Suprapubic skin (tissue), 4 donors: ENCODE measurements at places on chromosomes 7 and 10. TPM values are rescaled to one million over a fixed set of nuclear protein-coding genes. Genes with fewer than 3 reads are reported as not detected.

FERD3L gene
- total RNA-seq = not detected

LBX1 gene
- not detected for total RNA-seq

HHEX gene
- total RNA-seq = 5.0 TPM

PLXNA4 gene
- 5.4 TPM for total RNA-seq

PNLIPRP1 gene
- total RNA-seq = not detected

TMEM213 gene
- total RNA-seq = 20.8 TPM

DNA sequence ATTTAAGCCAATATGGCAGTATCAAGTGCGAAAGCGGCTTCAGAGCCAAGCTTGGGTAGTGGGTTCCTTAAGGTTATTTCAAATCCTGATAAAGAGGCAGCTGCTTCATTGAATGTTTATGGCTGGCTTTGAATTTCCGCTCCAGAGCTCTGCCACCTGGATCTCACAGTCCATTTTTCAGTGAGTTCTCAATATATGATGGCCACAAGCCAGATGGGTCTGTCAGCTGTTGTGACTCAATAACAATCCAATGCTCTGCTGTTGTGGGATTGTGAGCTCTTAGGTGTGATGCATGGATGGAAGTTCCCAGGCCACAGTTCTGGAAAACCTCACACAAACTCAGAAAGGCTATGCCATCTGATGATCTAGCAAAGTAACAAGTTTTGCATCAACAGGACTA, 743.8 kb upstream of the LRRN3 start:
- no peak for DNase-seq

DNA sequence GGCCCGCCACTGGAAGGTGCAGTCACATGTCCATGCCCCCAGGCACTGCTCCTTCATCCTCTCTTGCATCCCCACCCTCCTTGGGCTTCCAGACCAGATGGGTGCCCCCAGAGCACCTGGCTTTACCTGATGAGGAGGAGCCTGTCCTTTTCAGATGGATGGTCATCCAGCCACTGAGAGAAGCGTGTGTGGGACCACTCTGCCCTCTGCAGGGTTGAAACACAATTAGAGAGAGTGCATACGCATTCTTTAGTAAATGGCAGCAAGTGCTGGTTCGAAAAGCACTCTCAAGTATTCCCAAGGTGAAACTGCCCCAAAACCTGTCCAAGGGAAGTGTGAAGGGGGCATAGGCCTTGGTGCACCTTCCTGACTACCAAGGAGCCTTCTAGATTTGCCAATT, 41.6 kb downstream of the HBP1 start:
- DNase-seq = no peak

GRCh38 chr10:32890444-32890843, 67.6 kb downstream of the ITGB1 start:
- DNase-seq = no peak

DNA sequence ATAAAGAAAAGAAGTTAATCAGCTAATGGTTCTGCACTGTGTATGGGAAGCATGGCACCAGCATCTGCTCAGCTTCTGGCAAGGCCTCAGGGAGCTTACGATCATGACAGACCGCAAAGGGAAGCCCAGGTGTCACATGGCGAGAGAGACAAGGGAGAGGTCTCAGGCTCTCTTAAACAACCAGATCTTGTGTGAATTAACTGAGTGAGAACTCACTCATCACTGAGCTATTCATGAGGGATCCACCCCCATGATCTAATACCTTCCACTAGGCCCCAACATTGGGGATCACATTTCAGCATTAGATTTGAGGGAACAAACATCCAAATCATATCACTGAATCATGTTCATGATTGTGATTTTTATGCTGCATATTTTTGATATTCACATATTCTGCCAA, 5.8 kb downstream of the USP54 start:
- no peak for DNase-seq

DNA sequence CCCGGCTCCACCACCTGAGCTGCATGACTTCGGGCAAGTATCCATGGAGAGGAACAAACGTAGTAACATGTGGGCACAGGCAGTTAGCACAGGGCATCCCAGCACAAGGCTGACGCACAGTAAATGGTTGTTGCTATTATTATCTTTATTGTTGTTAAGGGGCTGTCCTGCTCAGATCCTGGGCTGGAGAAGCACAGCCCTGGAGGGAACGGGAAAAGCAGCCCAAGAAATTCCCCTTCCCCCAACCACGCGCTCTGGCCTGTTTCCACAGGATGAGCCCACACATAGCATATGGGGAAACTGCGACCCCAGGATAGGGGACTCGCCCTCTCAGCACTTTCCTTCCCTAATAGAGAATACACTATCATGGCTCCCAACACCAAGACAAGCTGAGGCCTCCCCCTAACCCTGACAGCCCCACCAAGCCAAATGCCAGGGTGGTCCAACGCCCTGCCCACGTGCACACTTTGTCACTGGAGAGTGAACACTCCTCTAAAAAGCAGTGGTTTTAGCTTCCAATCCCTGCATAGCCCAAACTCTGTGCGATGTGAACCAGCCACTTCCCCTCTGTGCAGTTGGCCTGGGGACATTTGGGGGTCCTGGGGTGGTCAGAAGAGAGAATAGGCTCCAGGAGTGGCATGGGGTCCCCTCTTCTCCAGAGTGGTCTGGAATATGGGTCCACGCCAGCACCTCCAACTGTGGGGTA, 11.0 kb downstream of the PSD start:
- DNase-seq = no peak

DNA sequence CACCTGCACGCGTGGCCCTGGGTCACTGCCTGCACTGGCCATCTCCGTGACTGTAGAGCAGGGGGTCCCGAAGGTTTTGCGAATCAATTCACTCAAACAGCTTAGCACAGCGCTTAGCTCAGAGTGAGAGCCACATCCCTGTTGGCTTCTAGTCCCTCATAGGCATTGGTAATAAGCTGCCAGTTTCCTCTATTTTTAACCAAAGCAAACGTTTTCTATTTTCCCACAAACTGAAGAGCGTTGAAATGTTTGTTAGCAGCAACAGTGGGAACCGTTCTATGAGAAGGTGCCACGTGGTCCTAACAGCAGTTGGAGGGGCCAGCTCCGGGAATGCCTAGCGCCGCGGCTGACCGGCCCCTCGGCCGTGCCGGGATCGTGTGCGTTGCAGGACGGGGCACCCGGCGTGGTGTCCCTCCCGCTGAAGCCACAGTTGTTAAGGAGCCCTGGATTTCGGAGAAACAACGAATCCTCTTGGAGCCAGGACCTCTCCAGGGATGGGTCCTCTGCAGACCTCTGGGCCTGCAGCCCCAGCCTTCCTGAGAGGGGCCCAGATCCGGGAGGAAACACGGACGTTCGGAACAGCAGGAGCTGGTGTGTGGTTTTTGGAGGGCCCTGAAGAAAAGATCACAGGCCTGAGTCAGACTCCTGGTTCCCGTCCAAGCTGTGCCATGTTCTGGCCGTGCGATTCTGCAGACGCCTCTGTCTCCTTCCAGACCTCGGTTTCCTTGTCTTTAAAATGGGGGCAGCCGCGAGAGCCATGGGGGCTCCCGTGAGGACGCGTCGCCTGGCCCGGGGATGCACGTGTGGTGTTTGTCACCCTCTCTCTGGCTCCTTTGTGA, 40.3 kb downstream of the FAM20C start:
- DNase-seq = no peak

GRCh38 chr10:33122014-33122809, 164.2 kb upstream of the ITGB1 start:
- DNase-seq = no peak

- no peak for DNase-seq
Observed at GRCh38 chr7:120550494-120551048, 277.6 kb downstream of the KCND2 start.

- no peak for DNase-seq
Observed at GRCh38 chr10:4057021-4057420, 272.0 kb upstream of the KLF6 start.

DNA sequence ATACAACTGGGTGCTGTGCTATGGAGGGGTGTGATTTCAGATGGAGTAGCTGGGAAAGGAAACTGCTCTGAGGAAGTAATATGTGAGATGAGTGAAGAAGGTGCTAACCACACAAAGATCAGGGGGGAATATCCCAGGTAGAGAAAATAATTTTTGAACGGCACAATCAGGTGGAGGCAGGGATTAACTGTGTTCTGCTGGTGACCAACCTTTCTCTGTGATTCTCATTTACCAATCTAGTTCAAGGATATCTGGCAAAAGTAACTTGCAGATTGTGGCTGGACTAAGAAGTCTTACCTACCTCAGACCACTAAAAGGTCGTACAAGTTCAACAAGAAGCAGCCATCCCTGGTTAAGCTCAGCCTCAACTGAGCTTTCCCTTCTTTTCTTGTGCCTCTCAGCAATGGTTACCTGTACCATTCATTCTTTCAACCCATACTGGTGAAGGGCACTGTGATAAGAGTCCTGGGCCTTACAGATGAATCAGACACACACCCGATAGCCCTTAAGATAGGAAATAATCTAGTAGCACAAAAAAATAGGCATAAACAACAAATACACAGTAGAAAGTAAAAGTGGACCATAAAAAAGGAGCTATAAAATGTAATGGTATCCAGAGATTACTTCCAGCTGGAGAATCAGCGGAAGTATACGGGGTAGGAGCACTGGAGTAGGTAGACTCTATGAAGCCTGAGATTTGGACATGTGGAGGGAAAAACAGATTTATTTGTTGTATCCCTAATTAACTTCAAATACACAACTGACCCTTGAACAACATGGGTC, 96.6 kb downstream of the UBE2H start:
- no peak for DNase-seq

GRCh38 chr10:47322300-47323061, at the start of gene GDF2:
GDF2 (plus strand) TSS chr10:47322454; CDS start chr10:47322669, 215 bp downstream.
- peak; percentile 78 for DNase-seq

DNA sequence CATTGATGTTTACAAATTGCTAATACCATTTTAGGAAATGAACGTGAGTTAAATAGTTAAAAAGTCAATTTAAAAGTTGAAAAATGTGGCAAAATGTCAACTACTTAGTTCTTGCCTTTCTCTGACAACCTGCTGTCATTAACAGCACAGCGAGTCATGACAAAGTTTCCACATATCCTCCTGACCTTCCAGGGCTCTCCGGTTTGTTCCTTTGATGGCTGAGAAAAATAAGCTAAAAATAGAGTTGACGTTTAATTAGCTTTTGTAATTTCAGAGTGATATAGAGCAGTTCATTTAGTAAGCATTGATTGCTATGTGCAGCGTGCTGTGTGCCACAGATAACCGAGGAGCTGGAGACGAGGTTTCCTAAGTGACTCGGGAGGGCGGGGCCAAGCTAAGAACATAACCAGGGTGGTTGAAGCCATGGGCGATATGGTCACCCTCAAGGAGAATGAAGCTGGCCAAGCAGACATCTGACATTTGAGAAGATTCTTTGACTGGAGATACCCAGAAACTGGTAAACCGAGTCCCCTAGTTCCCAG, 47.9 kb downstream of the OGDH start:
- no peak for DNase-seq

DNA sequence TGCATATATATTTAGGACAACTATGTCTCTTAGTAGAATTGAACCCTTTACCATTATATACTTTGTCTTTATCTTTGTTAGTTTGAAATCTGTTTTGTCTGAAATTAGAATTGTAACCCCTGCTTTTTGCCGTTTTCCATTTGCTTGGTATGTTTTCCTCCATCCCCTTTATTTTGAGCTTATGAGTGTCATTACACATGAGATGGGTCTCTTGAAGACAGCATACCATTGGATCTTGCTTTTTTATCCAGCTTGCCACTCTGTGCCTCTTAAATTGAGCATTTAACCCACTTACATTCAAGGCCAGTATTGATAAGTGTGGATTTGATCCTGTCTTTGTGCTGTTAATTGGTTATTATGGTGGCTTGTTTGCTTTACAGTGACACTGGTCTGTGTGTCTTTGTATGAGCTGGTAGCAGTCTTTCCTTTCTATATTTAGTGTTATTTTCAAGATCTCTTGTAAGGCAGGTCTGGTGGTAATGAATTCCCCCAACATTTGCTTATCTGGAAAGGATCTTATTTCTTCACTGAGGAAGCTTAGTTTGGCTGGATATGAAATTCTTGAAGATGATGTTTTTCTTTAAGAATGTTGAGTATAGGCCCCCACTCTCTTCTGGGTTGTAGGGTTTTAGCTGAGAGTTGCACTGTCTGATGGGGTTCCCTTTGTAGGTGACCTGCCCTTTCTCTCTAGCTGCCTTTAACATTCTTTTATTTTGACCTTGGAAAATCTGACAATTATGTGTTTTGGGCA, 149.5 kb downstream of the AHR start:
- DNase-seq = no peak

- DNase-seq = no peak
Observed at GRCh38 chr7:129550693-129551360, 48.5 kb downstream of the SMKR1 start.

DNA sequence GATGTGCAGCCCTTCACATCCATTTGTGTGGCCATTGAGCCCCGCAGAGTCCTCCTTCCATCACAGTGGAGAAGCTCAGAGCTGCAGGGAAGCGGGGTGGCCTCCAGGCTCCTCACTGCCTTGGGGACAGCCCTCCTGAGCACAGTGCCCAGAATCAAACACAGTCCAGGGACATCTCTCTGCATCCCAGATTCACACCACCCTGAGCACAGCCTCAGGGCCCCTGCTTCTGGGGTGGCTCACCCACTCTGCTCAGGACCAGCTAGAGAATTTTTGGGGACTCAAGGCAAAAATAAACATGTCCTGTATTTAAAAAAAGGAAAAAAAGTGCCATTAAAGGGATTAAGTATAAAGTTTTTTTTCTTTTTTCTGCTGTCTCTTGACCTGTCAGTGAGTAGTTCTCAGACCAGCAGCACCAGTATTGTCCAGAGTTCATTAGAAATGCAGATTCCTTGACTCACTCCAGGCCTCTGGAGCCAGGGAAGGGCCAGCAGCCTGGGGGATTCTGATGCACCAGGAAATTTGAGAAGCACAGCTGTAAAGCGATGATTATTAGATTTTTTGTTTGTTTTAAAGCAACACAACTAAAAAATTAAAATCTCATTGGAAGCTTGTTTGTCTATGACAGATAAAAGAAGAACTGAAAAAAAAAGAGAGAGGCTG, 61.6 kb downstream of the ARHGAP22 start:
- DNase-seq = no peak

DNA sequence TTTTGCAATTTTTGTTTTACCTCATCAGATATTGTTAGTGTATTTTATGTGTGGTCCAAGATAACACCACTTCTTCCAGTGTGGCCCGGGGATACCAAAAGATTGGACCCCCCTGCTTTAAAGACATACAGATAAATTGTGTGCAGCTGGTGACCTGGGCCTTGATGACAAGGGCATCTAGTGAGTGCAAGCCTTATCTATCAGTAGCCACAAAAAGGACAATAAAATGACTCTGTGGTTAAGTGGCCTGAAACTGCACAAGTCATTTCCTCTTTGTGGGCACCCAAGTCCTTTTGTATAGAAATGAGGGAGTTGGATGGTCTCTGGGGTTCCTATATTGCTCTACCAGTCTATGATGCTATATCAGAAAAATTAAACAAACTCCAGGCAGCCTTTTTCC, 98.1 kb downstream of the PARD3 start:
- DNase-seq = no peak

GRCh38 chr7:37117292-37117691, 331.4 kb downstream of the ELMO1 start:
- DNase-seq = no peak
